ENCODE measurements at places on chromosomes 3 and 15. TPM values are rescaled to one million over a fixed set of nuclear protein-coding genes. Genes with fewer than 3 reads are reported as not detected.
A peak's percentile ranks its signal among the peaks of the same experiment; 100 is the strongest.

The PLIN1 gene
- 114 TPM for total RNA-seq

DNA sequence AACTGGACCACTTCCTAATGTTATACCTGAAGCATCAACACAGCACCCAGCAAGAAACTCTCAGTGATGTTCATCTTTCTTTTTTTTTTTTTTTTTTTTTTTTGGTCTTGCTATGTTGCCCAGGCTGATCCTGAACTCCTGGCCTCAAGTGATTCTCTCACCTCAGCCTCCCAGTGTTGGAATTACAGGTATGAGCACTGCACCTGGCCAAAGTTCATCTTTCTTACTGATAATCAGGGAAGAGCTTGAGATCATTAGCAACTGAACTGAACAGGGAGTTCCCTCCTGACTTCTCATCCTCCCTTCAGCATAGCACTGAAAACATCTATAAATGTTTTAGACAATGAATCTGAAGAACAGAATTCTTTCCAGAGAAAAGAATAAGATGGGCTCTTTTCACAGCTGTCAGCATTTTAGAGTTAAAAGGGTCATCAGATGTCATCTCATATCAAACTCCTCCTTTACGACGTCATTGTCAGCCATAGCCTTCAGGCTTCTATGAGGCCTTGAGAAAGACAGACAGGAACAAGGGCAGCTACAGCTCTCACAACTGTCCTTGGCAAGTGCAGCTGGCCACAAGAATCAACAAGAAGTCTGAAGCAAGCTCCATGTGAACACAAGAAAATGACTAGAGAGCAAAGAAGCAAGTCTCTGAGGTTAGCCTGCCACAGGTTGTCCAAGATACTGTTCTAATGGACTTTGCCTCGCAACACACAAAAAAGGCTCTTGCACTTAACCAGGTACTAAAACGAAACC is 33.8 kb downstream of the SCAP start:
- H3K4me3 ChIP-seq, result no peak overlapping the region
- H3K36me3 ChIP-seq, result no peaks in the 10 kb centered on the region
- no peaks in the 10 kb centered on the region for H3K27me3 ChIP-seq
- H3K27ac ChIP-seq, result peak overlapping the region; percentile 91

The SLC30A4 gene
- 5.6 TPM for total RNA-seq

DNA sequence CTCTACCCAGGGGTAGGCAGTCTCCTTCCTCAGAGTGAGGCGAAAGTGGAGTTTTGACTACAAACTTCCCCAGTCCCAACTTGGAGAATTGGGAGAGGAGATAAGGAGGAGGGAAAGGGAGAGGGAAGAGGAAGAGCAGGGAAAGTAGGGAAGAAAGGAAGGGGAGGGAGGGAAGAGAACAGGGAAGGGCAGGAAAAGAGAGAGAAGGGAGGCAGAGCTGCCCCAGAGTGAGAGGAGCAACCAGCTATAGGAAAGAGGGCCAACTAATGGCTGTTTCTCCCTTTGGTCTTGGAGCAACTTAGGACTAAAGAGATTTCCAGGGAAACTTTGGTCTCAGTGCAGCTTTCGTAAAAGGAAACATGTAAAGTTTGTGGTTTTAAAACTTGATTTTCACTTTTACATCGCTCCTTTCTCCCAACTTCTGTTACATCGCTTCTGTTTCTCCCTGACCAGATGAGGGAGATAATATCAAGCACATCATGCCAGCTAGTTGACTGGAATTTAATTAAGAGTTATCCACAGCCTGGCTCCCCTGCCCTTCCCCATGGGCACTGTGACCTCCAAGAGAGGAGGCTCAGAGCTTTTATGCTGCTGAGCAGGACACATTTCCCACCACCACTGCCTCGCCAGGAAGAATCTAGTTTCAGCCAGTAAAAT is 1.4 kb downstream of the CA12 start:
- H3K27ac ChIP-seq, result peak overlapping the region; percentile 59
- H3K27me3 ChIP-seq, result no peaks in the 10 kb centered on the region
- H3K4me1 ChIP-seq, result no peaks in the 10 kb centered on the region
- H3K4me3 ChIP-seq, result peak overlapping the region; percentile 46
- H3K36me3 ChIP-seq, result no peaks in the 10 kb centered on the region
- DNase-seq, result no peak

DNA sequence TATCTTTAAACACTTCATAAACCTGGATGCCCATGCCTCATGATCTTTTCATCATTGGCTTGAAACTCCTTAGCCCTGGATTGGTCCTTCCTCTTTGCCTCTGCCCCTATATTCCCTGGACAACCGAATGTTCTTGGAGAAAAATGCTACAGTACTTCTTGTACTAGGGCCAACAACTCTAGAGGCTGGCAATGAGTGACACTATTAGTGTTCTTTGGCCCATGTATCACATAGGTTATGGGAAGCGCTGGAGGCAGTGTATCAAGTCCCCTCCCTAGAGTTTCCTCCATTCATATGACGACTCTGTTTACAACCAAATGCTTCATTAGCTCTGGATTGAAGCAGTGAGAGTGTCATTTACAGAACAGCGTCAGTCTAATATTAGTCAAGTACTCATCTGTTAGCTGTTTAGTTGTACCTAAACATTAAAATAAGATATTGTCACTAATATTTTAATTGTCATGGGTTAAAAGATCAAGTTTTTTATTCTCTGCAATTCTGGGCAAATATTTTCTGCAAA is 66.4 kb upstream of the MYO5C start:
- no peaks in the 10 kb centered on the region for H3K4me1 ChIP-seq
- H3K27ac ChIP-seq, result peak overlapping the region; percentile 26
- DNase-seq, result no peak
- no peak overlapping the region for H3K4me3 ChIP-seq

GRCh38 chr15:88378188-88378637 is 89.0 kb downstream of the MRPL46 start:
- H3K27ac ChIP-seq, result no peak overlapping the region
- no peaks in the 10 kb centered on the region for H3K36me3 ChIP-seq
- H3K4me3 ChIP-seq, result no peak overlapping the region
- no peak for DNase-seq

DNA sequence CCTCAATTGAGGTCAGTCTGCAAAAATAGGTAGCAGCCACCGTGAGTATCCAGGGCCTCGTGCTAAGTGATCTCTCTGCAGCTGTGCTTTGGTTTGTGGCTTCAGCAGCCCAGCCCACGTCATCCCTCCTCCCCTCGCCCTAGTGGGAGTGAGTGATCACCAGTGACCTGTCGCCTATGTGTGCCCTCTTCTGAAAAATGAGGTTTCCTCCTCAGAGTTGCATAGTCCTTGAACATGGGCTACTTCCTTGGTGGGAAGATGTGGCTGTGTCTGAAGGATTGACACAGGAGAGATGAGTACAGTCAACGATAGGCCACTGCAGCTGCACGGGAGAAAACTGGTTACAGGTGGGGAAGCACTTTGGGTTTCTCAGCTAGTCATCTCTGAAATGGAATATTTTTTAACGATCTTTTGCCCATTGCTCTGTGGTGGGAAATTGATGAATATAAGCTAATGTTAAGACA is 144.8 kb upstream of the BHLHE40 start:
- H3K36me3 ChIP-seq, result no peaks in the 10 kb centered on the region
- peaks cover 6% of the 10 kb centered on the region for H3K4me1 ChIP-seq
- no peaks in the 10 kb centered on the region for H3K27me3 ChIP-seq

DNA sequence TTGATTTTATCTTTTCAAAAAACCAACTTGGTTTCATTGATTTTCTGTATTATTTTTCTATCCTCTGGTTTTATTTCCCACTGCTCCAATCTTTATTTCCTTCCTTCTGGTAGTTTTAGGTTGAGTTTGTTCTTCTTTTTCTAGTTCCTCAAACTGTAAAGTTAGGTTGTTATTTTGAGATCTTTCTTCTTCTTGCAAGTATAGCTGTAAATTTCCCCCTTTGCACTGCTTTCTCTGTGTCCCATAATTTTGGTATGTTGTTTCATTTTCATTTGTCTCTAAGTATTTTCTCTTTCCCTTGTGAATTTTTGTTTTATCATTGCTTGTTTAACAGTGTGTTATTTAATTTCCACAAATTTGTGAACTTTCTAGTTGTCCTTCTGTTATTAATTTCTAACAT is 120.0 kb downstream of the PLD1 start:
- H3K27me3 ChIP-seq, result no peaks in the 10 kb centered on the region
- DNase-seq, result no peak
- no peaks in the 10 kb centered on the region for H3K4me1 ChIP-seq
- H3K36me3 ChIP-seq, result no peaks in the 10 kb centered on the region
- H3K27ac ChIP-seq, result no peak overlapping the region
